ENCODE measurements at places on chromosomes 5 and 9. TPM values are rescaled to one million over a fixed set of nuclear protein-coding genes. Genes with fewer than 3 reads are reported as not detected.
A peak's percentile ranks its signal among the peaks of the same experiment; 100 is the strongest.

- DNase-seq: no peak
These were observed 11.6 kb upstream of the FAM169A start for GRCh38 chr5:74877624-74878304.

DNA sequence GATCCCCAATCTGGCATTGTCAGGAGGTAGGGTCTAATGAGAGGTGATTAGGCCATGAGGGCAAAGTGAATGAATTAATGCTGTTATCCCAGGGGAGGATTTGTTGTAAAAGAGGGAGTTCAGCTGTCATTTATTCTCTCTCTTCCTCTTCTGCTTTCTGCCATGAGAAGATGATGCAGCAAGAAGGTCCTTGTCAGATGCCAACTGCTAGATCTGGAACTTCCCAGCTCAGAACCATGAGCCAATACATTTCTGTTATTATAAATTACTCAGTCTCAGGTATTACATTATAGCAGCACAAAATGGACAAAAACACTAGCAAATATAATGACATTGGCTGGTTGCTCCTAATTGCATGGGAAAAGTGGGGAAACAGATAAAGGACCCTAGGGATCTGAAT lies 15.6 kb upstream of the BICD2 start:
- no peak for DNase-seq

- no peak for DNase-seq
These were observed 143.3 kb upstream of the LMX1B start for GRCh38 chr9:126470241-126470993.

DNA sequence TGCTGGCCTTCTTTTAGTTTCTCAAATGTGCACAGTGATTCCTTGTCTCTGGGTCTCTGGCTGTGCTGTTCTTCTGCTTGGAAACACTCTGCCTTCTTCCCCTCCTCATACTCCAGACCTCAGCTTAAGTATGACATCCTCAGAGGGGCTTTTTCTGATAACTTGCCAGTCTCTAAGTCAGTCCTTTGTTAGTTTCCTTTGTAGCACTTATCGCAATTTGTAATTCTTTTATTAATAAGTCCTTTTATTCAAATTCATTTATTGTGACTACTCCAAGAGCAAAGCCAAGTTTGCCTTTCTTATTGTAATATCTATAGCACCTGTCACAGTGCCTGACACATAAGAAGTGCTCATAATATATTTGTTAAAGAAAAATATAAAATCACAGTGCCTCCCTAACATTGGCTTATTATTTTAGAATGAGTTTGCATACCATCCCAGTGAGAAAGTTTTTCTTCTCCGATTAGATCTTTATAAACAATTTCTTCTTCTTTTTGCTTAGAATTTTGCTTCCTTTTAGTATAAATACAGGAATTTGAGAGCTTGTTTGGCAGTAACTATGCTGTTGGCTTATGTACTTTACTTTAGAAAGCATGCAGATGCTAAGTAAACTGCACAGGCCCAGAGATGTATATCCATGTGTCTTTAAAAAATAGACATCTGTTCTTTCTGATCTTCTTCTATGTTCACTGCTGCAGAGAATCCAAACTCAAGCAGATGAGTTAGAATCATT lies 198.0 kb downstream of the GAS1 start:
- DNase-seq: peak; percentile 15

GRCh38 chr5:171450423-171451331 lies 31.2 kb downstream of the FGF18 start:
- DNase-seq: peak; percentile 20

DNA sequence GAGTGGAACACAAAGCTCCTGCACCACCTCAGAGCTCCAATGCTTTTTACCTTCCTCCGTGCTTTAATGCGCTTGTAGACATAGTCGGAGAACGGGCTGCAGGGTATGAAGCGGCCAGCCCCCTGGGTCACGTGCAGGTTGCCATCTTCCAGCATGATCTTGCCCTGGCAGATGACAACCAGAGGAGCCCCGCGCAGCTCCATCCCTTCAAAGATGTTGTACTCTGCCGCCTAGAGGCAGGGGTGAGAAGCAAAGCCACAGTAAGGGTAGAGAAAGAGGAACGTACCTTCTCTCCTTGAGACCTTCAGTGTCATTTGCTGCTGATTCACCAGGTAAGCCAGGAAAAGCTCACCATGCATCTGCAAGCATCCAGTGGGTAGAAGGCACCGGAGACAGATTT lies 112.3 kb downstream of the DPYSL3 start:
- no peak for DNase-seq

DNA sequence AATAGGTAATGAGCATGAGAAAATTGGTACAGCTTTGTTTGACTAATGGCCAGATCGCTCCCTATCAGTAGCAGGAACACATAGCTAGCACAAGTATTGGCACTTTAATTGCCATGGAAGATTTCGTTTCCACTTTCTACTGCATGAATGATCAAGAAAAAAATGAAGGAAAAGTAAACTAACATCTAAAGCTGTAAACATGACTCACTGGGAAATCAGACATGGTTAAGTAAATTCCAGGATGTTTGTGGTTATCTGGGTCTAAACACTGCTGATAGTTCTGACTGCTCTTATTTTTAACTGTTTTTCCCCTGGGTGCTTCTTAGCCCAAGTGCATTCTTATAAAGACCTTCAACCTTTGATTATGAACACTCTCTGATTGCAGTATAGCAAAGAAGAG lies 388.9 kb downstream of the NR2F1-AS1 start:
- no peak for DNase-seq

DNA sequence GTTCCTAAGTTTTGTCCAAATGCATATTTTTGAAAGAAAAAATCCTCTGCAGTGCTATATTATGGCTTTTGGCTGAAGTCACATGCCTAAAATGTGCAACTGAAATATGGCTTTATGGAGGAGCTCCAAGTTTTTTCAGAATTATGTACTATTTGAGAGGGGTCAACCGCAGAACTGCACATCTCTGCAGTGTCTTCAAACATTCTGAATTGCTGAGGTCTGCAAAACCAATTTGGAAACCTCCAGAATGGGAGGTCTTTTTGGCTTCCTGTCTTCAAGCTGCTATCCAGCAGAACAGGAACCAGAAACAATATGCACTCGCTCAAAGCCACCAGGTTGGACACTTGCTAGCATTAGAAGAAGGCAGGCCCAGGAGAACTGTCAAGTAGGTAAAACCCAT lies 376.0 kb upstream of the PAPPA start:
- no peak for DNase-seq

GRCh38 chr5:72141440-72142355 lies 34.4 kb downstream of the MAP1B start:
- DNase-seq: no peak

DNA sequence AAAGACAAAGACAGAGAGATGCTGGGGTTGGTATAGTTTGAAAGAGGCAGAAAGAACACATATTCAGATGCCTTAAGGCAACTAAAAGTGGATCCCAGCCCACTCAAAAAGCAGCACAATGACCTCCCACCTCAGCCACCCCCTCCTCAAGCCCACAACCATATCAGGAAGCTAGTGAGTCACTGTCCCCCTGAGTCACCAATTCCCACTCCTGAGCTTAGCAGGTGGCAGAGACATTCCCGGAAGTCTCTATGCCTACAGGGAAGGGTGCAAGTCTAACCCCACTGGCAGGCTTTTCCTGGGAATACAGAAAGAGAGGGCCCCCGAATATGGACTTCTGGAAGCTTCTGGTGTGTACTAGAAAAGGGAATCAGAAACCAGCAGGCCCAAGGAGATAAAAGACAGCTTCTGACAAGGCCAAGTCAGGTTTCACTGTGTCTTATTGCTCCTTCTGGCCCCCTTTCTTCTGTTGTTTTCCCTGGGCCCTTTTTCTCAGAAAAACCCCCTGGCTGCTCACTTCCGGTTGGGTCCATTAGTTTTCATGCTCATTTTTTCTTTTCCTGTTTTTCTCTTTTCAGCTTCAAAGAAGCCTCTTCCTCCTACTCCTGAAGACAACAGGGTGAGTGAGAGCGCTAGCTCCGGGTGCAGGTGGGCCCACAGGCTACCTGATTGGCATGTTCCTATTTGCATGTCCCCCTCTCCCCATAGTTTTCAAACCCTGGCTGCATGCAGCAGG lies 36.8 kb downstream of the ITK start:
- DNase-seq: no peak

GRCh38 chr9:120449566-120449965 lies 130.4 kb downstream of the CDK5RAP2 start:
- DNase-seq: no peak

DNA sequence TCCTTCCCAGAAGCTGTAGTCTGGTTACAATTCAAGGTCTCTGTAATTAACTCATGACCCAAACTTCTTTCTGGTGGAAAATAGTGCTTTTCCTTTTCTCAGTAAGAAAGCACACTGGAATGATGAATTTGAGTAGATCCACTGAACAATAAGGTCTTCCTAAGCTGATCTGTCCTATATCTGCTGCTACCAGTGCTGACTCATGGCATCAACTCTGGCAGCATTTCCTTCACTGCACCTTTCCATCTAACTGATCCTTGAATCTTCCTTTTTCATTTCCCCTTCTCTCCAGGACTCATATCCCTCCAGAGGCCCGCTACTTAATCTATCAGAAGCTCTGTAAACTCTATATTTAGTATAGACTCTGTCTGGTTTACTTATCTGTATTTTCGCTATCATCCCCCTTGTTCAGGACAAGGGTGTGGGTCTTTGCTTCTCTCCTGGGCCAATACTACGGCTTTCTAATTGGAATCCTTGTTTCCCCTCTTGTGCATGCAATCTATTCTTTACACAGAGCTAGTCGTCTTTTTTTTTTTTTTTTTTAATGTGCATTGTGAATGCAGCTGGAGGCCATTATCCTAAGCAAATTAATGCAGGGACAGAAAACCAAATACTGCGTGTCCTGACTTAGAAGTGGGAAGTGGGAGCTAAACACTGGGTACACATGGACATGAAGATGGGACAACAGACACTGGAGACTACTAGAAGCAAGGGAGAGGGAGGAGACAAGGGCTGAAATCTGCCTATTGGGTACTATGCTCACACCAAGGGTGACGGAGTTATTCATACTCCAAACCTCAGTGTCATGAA lies 192.2 kb upstream of the RPS23 start:
- DNase-seq: no peak

GRCh38 chr5:93596676-93597490 lies 13.9 kb downstream of the NR2F1 start:
- DNase-seq: peak; percentile 79

DNA sequence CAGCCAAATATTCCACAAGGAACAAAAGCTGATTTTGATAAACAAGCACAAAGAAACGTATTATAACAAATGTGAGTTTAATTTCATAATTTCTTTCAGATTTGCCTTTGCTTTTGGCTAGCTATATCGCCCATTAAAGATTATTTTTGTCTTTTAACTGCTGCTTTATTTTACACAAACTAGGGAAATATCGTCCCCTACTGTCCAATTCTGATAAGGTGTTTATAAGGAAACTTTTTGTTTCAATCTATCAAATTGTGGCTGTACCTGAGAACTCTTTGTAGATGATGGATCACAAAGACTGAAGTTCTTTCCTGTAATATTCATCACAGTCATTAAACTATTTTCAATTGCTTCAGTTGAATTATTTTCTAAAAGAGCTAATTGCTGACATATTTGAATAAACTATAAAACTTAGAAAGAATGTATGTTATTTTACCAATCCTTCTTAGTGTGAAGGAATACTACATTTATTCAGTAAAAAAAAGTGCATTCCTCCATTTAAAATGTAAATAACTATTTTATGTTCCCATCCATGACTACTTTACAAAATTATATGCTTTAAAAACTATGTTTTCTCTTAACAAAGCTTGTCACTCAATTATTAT lies 431.3 kb upstream of the ITGA1 start:
- DNase-seq: no peak

GRCh38 chr9:122978601-122979000 lies 37.8 kb downstream of the RABGAP1 start:
- DNase-seq: no peak

- DNase-seq: no peak
These were observed 10.4 kb downstream of the PTCH1 start for GRCh38 chr9:95506428-95506677.

- DNase-seq: no peak
These were observed 77.4 kb upstream of the PIP5K1B start for GRCh38 chr9:68627594-68627993.

Gene ZNF658
- 13.1 TPM for total RNA-seq

Gene GADD45G
- 48.9 TPM for total RNA-seq

Gene FOXD4L4
- total RNA-seq: not detected

Gene PCAT7
- 0.34 TPM for total RNA-seq
